ENCODE measurements at places on chromosomes 11 and 22.

GRCh38 chr11:46686886-46687795, 13.3 kb downstream of the ARHGAP1 start:
- no peak for DNase-seq

DNA sequence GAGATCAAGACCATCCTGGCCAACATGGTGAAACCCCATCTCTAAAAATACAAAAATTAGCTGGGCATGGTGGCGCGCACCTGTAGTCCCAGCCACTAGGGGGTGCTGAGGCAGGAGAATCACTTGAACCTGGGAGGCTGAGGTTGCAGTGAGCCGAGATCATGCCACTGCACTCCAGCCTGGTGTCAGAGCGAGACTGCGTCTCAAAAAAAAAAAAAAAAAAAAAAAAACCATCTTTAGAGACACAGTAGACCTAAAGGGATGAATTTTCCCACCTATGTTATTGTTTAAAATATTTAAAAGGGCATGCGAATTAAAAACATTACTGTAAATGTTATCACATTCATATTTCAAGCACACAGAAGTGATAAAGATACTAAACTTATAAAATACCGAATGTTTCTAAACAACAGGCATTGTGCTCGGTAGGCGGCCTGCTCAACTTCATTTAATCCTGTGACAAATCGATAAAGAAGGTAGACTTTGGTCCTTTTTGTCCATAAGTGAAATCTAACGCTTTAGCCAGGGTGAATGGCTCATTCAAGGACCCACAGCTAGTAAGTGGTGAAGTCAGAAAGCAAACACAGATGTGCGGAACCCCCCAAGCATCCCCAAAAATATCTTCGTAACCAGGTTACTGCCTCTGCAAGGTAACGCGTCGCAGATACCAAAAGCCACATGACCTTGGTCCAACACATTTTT, 16.1 kb downstream of the NCAPD3 start:
- no peak for DNase-seq

GRCh38 chr11:121109916-121110586, 9.0 kb downstream of the TECTA start:
- DNase-seq: no peak

DNA sequence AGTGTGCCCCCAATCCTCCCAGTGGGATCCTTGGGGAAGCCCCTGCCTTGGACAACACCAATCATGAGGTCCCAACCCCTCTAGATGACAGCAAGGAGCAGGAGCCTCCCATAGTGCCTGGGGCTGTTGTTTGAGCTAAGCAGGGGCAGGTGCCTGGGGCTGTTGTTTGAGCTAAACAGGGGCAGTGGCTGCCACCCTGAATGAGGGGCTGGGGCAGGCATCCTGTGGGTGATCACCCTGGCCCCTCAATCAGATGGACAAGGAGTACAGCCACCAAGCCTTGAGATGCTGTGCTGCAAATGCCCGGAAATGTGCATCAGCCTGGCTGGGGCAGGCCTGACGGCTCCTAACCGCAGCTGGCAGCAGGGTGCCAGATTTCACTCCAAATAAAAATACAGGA, 66.7 kb downstream of the MYEOV start:
- peak; percentile 31 for DNase-seq

GRCh38 chr11:17611049-17611448, 64.0 kb downstream of the OTOG start:
- no peak for DNase-seq

- DNase-seq: no peak
These were observed 30.2 kb upstream of the CSTF3 start for GRCh38 chr11:33191467-33191866.

DNA sequence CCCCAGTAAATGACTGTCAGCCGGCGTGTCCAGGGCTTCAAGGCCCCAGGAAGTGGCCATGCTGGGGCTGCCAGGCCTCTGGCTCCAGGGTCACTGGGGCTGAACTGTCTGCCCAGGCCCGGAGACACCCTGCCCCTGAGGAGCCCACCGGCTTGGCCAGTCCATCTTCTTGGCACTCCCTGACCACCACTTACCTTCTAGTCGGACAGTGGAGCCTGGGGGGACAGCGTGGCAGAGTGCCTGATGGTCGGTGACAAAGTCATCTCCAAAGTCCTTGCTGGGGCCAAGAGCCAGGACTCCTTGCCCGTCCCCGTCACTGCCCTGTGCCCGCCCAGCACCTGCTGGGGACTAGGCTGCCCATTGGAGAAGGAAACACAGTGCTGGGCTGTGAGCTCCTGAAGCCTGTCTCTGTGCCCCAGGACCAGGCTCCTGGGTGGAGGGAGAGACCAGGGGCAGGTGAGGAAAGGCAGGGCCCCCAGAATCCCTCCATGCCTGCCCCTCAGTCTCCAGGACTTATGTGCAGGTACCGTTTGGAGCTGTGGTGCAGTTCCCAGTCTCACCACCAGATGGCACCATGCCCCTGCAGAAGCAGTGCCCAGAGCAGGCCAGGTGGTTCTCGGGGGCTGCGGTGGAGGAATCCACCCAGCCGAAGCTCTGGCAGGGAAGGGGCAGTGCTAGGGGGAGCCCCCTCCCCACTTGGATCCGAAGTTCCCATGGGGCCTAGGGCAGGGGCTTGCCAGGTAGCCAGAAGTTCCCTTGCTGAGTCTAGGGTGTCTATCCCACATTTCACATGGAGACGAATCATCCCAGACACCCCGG, 6.0 kb upstream of the CCDC188 start:
- peak; percentile 93 for DNase-seq

- DNase-seq: no peak
These were observed 22.1 kb downstream of the IGLL5 start for GRCh38 chr22:22909605-22910271.

GRCh38 chr11:57054817-57055216, 66.1 kb downstream of the OR5AK2 start:
- no peak for DNase-seq

- no peak for DNase-seq
These were observed 1.0 kb upstream of the TMEM86A start for GRCh38 chr11:18697576-18697975.

GRCh38 chr11:33930317-33931021, 38.6 kb upstream of the LMO2 start:
- no peak for DNase-seq

- DNase-seq: no peak
These were observed 362.7 kb downstream of the CADM1 start for GRCh38 chr11:115141231-115142114.

DNA sequence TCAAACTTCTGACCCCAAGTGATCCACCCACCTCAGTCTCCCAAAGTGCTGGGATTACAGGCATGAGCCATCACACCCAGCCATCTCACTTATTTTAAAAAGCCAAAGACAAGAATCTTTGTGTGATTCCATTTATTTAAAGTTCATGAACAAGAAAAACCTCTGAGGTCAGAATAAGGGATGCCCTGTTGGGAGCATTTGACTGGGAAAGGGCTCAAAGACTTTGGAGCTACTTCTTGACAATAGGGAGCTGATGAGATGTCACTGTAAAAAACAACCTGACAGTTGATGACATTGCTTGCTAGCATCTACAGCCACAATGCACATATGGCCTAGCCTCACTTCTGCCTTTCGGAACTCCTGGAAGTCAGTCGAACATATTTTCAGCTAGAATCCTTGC, 5.1 kb upstream of the ZNF280B start:
- DNase-seq: no peak

GRCh38 chr11:131912134-131912533, 541.7 kb downstream of the NTM start:
- no peak for DNase-seq

DNA sequence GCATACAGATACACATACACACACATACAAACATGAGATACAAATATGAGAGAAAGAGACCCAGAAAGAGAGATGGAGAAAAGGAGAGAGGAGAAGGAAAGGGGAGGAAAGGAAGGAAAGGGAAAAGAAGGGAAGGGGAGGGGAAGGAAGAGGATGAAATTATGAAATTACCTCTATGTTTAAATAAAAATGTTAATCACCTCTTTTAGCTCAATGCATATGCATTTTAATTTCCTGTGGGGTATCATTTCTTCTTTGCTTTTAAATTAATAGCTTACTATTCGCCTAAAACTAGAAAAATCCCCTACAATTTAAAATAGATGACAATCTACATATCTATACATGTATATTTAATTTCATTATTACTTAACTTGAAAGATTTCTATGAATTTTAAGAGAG, 958.0 kb upstream of the CNTN5 start:
- DNase-seq: no peak

GRCh38 chr11:26021017-26021416, 310.9 kb upstream of the ANO3 start:
- DNase-seq: no peak

GRCh38 chr11:46114378-46114777, 6.9 kb downstream of the PHF21A start:
- DNase-seq: no peak

DNA sequence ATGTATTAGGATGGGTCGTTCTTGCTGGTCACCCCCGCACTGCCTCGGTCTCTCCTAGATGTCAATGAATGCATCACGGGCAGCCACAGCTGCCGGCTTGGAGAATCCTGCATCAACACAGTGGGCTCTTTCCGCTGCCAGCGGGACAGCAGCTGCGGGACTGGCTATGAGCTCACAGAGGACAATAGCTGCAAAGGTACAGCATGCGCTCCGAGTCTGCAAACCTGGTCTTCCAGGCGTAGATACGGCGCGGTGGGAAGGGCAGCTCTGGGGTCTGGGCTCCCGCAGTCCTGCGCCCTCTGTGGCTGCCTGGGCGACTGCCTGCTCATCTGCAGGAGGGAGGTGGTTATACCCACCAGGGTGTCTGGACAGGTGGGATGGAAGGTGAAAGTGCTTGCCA, 31.0 kb downstream of the FBLN1 start:
- no peak for DNase-seq

- DNase-seq: no peak
These were observed 558.7 kb downstream of the RAB38 start for GRCh38 chr11:87616511-87616910.

DNA sequence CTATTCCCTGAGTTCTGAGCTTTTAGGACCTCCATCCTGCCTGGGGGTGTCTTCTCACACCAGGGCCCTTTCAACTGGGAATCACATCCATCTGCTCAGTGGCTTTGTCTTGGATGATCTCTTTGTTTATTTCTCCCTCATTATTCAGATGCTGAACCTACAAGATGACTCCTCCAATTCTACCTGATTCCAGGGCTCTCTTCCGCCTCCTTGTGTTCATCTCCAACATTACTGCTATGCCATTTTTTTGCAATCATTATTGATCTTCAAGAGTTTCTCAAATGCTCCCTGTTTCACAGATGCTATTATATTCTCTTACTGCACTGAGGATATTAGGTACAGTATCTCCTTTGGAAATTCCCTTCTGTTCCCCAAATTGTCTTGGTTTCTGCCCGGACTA, 307.7 kb downstream of the SHANK2 start:
- DNase-seq: no peak

DNA sequence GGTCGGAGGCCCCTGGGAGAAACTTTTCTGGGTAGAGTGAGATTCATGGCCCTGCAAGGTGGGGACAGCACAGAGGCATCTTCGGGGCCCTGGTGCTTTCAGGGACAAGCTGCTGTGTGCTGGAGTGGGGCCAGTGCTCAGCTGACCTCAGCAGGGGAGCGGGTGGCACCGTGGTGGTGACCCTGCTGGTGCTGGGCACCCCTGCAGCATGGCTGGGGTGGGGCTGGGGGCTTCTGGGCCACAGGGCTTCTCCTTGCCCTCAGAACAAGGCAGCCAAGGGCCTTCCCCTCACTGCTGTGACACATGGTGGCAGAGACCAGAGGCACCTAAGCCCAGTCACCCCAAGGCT, 24.9 kb upstream of the GNB1L start:
- peak; percentile 56 for DNase-seq

DNA sequence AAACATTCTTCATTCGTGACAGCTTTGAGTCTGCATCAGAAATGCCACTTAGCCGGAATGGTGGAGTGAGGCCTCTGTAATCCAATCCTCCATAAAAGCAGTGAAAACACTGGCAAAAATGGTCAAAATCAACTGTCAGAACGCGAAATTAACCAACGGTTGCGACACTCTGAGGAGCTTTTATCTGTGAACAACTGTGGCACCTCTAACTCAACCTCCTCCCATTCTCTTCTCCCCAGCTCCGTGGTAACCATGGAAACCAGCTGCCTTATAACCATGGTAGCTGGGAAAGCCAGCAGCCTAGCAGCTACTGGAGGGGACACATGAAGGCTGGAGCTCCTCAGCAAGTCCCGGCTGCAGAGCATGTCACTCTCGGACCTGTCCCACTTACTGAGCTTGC, 20.3 kb downstream of the AP2A2 start:
- no peak for DNase-seq

DNA sequence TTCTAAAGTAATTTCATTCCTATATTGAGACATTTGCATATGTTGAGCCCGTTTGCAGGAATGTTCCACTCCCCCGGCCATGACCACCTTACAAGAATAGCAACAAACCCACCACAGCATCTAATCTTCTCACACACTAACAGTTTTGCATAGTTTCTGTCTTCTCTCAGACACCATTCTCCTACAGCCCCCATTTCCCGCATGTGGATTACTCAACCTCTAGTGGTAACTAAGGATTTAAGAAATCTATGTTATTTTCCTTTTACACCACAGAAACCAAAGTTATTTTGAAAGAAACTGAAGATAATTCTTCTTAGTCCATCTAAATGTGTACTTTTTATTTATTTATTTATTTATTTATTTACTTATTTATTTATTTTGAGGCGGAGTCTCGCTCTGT, 2.3 kb downstream of the MS4A4E start:
- DNase-seq: no peak

DNA sequence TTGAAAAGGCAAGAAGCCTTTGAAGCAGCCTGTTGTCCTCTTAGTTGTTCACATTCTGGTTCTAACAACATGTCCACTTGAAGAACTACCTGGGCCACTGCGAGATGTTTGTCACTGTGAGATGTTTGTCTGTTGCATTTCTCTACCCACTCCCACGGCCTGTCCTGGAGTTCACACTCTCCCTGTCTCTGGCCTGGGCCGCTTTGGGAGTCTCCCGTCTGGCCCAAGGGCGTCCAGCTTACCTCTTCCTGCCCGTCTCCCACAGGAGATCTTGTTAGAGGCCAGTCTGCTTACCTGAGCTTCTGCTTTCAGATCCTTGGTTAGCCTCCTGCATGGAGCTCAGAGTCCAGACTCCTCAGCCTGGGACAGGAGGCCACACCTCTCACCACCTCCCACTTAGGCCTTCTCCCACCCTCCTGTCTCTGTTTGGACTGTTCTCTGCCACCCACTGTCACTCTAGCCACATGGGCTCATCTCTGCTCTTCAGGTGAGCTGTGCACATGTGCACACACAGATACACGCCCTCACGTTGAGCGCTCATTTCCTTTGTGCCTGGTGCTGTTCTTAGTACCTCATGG, 66.0 kb downstream of the TBC1D22A start:
- no peak for DNase-seq

DNA sequence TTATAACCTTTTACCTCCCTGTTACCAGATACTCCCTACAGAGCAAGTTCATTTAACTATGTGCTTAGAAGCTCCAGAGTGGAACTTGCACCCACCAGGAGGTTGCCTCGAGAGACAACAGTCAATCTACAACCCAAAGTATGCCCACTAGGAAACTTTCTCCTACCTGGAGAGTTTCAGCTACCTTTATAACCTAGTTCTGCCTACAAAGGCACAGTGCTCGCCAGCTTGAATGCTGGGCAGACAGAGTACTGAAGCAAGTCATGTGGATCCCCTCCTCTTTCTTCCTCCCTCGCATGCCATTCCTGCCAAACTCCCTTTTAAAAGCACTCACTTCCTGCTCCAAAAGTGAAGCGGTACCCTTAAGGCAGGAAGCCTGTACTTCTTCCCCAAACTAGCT, 258.9 kb downstream of the SWAP70 start:
- DNase-seq: no peak

GRCh38 chr11:104015649-104016415, 20.6 kb upstream of the DDI1 start:
- no peak for DNase-seq

- DNase-seq: no peak
These were observed 8.6 kb downstream of the APOA4 start for GRCh38 chr11:116814502-116814901.

- DNase-seq: no peak
These were observed 213.8 kb downstream of the TMEM135 start for GRCh38 chr11:87251560-87251959.

Measured in suprapubic skin (tissue), 4 donors.